NCI-H460 (cell line): ENCODE measurements at places on chromosomes 5 and 9. TPM values are rescaled to one million over a fixed set of nuclear protein-coding genes. Genes with fewer than 3 reads are reported as not detected.

DMRT3 gene
- not detected in 2 replicates for total RNA-seq

MSMP gene
- total RNA-seq, result 1.1 TPM in 1 of 2 replicates, not detected in the other

C9orf153 gene
- 0.14 and 0.40 TPM in 2 replicates for total RNA-seq

PCDHB7 gene
- total RNA-seq, result 0.17 and 0.25 TPM in 2 replicates

NR2F1 gene
- 17.8 and 18.4 TPM in 2 replicates for total RNA-seq

FAXDC2 gene
- not detected in 2 replicates for total RNA-seq

PNPLA7 gene
- total RNA-seq, result 0.10 and 0.26 TPM in 2 replicates

GHR gene
- 0.43 and 0.47 TPM in 2 replicates for total RNA-seq

MEF2C gene
- total RNA-seq, result 26.5 and 29.8 TPM in 2 replicates

KCTD16 gene
- 2.0 and 2.8 TPM in 2 replicates for total RNA-seq

GABRG2 gene
- total RNA-seq, result not detected in 2 replicates

JAK2 gene
- total RNA-seq, result 4.5 and 5.3 TPM in 2 replicates

ANKRD20A1 gene
- 0.02 TPM in 1 of 2 replicates, not detected in the other for total RNA-seq

FST gene
- 71.1 and 84.8 TPM in 2 replicates for total RNA-seq

PLCXD3 gene
- not detected in 2 replicates for total RNA-seq

SOX30 gene
- not detected in 2 replicates for total RNA-seq
